Ovary (tissue), 10 donors: ENCODE measurements at places on chromosomes 7 and 10. TPM values are rescaled to one million over a fixed set of nuclear protein-coding genes. Genes with fewer than 3 reads are reported as not detected.

Gene CNOT4
- 38.9 TPM for total RNA-seq

Gene MRPS16
- total RNA-seq, result 101 TPM

Gene TRA2A
- total RNA-seq, result 80.3 TPM

Gene GIMAP8
- total RNA-seq, result 2.9 TPM
